ENCODE measurements at places on chromosomes 5 and 9.

DNA sequence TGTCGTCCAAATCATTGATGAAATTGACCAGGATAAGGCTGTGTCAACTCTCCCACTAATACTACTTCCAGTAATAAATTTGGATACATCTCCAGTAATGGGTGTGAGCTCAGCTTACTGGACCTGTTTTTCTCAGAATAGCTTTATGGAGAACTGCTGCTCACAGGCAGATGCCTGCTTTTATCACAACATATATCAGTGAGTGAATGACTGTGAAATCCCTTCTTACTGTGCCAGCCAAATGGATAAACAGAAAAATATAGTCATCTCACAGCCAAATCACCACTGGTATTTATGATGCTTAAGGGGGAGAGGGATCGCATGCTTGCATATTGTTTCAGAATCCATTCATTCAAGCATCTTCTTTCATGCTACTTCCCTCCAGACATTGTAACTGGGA lies 148.4 kb upstream of the PAPPA start:
- no peak for DNase-seq

GRCh38 chr5:58666141-58666540 lies 83.3 kb downstream of the RAB3C start:
- no peak for DNase-seq

DNA sequence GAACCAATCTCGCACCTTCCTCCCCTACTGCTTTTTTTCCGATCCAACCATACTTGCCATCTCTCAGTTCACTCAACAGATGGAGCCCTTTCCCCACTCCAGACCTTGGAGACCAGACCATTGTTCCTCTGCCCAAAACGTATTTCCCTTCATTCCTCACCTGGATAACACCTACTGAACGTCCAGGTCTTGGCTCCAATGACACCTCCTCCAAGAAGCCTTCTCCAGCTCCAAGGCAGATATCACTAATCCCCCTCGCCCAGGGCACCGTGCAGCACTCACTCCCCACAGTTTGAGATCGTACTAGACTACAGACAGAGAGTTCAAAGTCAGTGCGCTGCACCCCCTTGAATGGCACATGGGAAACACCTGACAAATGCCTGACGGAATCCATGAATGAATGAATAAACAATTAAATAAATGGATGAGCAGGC lies 47.1 kb upstream of the AKNA start:
- DNase-seq, result peak; percentile 26

GRCh38 chr9:127313042-127313560 lies 48.5 kb downstream of the GARNL3 start:
- DNase-seq, result no peak

DNA sequence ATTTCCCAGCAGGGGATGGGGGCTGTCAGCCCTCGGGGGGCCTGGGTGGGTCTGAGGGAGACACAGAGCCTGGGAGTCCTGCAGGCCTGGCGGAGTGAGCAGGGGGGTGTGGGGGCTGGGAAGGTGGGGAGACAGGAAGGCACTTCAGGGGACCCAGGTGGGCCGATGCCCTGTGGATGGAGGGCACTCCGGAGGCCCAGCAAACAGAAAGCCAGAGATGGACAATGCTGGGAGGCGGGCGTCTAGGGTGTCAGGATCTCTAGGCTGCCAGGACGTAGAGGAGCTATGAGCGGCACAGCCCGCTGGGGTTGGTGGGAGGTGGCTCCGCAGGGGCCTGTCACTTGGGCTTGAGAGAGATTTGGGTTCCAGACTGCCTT lies 87.6 kb upstream of the COL5A1 start:
- no peak for DNase-seq

DNA sequence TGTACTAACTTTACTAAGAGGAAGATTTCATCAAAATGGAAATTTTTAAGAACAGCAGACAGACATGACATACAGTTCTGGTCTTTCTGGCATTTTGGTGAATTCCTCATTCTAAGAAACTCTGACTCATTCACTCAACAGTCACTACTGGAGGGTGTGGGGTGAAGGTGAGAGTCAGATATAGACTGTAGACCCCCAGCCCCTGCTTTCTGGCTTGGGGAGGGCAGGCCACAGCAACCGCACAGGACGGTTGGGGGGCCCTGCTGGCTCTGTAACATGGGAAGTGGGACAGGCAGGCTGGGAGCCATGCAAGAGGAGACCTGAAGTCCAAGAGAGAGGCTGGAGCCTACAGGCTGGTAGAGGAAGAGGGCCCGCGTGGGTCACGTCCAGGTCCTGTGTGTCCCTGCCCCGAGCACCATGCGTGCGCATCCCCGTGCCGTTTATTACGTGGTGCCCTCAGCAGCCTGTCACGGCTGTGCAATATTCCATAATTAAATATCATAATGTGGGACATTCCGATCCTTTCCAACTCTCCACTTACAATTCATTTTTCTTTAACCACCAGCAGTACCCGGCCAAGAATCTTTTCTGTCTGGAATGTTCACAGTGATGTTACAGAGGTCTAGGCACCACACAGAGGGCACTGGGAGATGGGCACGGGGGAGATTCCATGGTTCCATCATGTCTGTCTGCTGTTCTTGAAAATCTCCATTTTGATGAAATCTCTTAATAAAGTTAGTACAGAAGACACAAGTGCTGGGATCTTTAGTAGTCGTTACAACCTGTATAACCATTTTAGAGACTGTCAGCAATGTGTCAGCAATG lies 75.5 kb downstream of the SEMA4D start:
- peak; percentile 28 for DNase-seq

- DNase-seq, result no peak
These were observed 12.6 kb downstream of the HABP4 start for GRCh38 chr9:96462541-96462940.

DNA sequence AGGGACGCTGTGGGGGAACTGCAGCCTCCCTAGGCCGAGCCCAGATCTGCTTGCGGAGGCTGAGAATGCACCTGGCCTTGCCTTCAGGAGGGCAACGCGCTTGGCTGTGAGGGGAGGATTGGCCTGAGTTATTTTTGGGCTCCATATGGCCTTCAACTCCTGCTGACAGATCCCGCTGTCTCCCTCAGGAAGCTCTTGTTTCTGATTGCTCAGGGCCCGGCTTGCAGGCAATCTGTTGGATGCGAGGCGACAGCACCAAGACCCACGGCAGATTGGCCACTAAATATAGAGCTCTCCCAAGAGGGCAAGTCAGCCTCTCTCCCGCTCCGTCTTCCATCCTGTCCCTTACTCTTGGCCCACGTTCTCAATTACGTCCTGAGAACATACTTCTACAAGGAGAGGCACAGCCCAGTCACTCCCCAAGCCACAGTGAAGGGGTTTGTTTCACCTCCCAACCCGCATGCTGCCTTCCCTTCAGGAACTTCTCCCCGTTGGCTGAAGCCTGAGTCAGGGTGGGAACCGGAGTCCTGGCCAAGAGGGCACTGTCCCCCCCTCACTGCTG lies 53.6 kb downstream of the RASGEF1C start:
- no peak for DNase-seq

DNA sequence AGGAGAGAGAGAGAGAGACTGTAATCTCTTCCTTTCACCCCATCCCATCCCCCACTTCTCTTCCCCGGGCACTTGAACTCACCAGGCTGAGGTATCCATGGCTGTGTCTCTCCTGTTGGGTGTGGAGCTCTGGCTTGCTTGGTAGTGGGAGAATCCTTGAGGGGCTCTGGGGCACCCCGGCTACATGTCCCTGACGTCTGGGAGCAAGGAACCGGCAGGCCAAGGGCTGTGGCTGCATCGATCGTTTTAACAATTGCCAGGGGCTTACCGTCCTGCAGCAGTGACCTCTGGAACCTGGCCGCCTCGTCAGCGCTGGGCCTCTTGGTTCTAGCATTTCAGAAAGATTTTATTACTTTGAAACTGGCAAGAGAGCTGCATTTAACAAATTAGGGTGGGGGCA lies 30.0 kb downstream of the FGF18 start:
- DNase-seq, result no peak

DNA sequence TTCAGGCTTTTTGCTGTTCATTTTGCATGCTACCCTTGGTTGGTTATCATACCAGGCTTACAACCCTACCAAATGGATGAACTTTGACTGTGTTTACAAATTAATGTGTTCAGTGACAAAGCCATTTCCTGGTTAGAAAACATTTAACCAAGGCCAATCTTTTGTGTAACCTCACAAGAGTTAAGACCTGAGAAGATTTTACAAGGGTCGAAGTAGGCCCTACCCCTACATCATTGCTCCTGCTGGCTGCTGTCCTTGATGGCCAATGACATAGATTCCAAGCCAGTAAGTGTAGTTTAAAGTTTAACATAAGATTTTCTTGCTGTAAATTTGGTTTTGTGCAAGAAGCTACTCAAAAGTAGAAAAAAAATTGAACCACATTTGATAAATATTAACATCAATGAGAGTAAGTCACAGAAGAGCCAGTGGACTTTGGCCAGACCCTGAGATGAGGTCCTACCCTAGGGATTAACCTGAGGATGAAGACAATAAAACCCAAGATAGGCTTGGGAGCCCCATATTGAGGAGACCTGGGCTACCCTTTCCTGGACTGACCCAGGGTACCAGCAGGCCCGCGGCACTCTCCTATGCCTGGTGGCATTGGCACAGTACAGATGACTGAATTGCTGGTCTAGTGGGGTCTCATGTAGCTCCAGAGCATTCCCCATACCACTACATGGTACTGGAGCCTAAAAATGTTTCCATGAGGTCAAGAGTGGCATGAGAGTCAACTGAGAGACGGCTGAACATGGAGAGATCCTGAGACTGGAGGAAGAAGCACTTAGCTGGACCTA lies 8.3 kb downstream of the C1QTNF3 start:
- no peak for DNase-seq

GRCh38 chr9:84000186-84000585 lies 19.6 kb downstream of the RMI1 start:
- no peak for DNase-seq

GRCh38 chr5:143946837-143947236 lies 134.9 kb downstream of the HMHB1 start:
- no peak for DNase-seq

GRCh38 chr5:180498378-180498777 lies 4.2 kb downstream of the CNOT6 start:
- DNase-seq, result no peak

DNA sequence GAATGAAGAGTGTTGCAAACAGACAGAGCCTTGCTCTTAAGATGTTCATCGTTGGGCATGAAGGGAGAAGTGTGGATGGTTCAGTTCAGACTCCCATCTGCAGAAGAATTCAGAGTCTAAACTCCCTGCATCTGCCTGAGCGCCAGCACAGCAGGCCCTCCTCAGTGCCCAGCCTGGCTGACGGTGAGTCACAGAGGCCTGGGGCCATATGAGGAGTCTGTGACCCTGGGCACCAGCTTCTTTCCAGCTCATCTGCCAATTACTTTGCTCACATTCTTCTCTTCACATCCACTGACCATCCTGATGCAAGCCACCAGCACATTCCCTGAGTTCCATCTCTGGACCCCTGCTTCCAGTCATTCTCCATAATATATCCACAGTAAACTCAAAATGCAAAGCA lies 401.1 kb upstream of the TRPC7 start:
- DNase-seq, result no peak

DNA sequence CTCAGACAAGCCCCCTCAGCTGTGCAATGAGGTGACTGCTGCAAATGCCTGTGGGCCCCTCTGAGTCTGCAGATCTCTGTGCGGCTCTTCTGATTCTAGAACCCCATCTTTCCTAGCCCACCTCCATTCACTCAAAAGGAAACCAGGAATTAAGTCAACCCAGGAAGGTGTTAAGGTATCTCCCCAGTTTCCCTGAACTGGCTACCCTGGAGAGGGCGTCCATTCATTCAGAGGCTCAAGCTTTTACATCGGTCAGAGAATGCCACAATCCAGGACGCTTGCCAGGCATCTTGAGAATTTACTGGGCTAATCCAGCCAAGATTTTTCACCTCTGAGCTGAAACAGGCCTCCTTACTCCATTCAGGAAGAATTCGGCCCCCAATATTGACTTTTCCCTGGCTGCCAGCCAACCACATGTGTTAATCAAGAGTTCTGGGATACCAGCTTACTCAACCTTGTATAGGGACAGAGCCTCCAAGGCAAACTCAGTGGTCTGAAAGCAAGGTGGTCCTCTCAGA lies 889 bp upstream of the ADAMTS12 start:
- no peak for DNase-seq

- no peak for DNase-seq
These were observed 372.6 kb upstream of the MPDZ start for GRCh38 chr9:13651969-13652663.

DNA sequence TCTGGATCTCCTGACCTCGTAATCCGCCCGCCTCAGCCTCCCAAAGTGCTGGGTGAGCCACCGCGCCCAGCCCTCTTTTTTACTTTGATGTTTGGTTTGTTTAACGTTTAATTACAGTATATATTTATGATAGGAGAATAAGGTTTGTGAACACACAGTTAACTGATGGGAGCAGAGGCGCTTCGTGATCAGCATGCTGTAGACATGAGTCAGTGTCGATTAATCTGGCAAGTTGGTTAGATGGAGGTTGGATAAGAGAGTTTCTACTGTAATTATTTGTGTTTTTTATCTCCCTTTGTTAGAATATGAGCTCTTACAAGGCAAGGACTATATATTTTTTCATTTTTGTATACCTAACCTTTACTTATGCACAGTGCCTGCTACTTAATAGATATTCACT lies 14.3 kb downstream of the ATG10 start:
- no peak for DNase-seq

GRCh38 chr5:124639095-124639665 lies 107.3 kb downstream of the ZNF608 start:
- DNase-seq, result no peak

GRCh38 chr9:104482921-104483570 lies 21.0 kb upstream of the OR13F1 start:
- DNase-seq, result no peak

DNA sequence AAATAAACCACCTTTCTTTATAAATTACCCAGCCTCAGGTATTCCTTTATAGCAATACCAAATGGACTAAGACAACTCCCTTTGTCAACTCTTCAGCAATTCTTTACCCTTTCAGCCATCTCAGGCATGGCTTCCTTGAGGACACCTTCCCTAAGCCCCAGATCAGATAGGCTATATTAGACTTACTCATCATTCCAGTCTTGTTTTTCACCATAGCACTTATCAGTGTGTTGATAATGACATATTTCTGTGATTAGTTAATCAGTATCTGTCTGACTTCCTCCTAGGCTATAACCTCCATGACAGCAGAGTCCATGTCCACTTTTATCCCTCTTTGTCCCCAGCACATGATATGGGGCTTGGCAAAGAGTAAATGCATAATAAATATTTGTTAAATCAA lies 238.1 kb downstream of the ACTL7B start:
- DNase-seq, result no peak

- DNase-seq, result no peak
These were observed 6.8 kb downstream of the SLC24A2 start for GRCh38 chr9:19782005-19782404.

- peak; percentile 42 for DNase-seq
These were observed 12.2 kb upstream of the ELL2 start for GRCh38 chr5:95973793-95974325.

GRCh38 chr5:133287500-133287899 lies 235.7 kb downstream of the HSPA4 start:
- DNase-seq, result peak; percentile 32

GRCh38 chr9:99341686-99342085 lies 119.6 kb downstream of the SEC61B start:
- no peak for DNase-seq
